ENCODE measurements at places on chromosomes 6 and 20.

GRCh38 chr6:134394905-134395304, 77.0 kb upstream of the SGK1 start:
- DNase-seq, result no peak

GRCh38 chr6:132235596-132236280, 165.5 kb downstream of the MOXD1 start:
- no peak for DNase-seq

DNA sequence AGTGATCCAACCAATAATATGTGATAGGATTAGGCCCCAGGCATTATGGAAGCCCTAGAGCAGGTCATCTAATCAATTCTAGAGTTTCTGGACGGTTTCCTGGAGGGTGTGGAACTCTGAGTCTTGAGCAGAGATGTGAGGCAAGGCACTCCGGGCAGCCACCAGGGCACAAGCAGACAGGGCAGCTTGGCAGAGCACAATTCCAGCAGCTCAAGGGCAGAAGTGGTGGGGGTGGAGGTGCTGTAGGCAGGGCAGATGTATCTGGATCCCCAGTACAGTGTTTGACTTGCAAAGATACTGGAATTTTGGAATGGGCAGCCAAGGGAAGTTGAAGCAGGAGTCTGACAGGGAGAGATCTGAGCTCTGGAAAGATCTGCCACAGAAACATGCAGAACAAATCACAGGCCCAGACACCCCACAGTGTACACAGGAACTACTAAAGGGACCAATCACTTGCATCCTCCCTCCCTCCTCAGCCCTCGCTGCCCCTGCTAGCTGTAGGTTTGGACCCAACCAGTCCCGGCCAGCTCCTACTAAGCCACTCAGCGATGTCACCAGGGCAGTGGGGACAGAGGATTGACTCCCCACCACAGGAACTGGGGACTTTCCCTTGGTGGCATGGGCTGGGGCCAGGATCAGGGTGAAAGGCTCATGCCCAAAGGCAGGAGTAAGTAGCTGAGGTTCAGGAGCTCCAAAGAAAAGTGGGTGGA, 47.0 kb downstream of the TFEB start:
- no peak for DNase-seq

DNA sequence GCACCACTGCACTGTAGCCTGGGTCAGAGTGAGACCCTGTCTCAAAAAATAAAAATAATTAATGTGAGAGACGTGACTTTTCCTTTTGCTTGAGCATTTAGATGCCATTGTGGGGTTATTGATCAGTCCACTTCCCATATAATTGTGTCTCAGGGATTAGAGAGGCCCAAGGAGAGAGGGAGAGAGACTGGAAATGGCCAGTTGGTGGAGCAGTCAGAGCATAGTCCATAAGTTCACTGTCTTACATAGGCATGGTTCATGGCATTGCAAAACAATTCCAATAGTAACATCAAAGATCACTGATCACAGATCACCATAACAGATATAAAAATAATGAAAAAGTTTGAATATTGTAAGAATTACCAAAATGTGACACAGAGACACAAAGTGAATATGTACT, 15.2 kb upstream of the SDHAF4 start:
- no peak for DNase-seq

GRCh38 chr6:157514659-157515496, 133.9 kb downstream of the ZDHHC14 start:
- no peak for DNase-seq

DNA sequence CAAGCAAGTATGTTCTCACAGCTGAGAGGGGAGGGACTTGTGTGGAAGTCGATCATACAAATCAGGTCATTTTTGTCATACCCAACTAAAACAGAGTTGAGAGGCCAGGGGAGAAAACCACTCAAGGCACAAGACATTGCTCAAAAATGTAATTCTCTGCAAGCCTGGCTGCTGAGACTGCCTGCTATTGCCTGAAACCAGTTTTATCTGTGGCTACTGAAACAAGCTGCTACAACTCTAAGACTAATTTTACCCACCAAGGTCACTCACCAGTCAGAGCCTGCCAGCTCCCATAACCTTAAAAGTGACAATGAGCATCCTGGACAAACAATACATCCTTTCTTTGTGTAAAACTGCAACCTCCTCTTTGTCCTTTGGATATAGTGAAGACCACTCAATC, 54.1 kb upstream of the CST7 start:
- DNase-seq, result no peak

DNA sequence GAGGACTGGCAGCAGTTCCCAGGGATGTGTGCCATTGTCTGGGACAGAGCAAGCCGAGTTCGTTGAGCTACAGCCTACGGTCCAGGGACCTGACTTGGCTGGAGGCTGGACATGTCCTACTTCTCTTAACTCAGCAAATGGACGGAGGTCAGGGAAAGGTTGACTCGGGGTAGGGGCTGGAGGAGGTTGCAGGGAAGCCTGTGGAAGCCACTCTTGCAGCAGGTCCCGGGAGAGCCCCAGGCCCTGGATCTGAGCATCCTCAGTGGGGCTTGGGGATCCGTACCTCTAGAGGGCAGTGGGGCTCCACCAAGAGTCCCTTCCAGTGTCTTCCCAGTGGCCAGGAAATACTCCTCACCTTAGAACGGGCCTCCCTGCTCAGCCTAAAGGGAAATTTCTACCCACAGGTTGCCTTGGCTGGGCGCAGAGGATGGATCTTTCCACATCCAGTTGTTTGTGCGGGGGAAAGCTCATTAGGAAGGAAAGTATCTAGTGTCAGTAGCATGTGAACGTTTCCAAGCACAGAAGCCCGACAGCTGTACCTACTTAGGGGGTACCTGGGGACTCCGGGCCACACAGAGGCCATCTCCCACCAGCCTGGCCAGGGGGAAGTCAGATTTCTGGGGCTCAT, 170.2 kb downstream of the NFATC2 start:
- DNase-seq, result peak; percentile 42

GRCh38 chr6:119148098-119148824, 69.8 kb upstream of the FAM184A start:
- DNase-seq, result no peak

GRCh38 chr6:12115492-12115891, 103.4 kb downstream of the HIVEP1 start:
- DNase-seq, result no peak

GRCh38 chr20:38034961-38035360, 1.4 kb downstream of the RPRD1B start:
- DNase-seq, result no peak

- DNase-seq, result no peak
These were observed 102.6 kb downstream of the FLRT3 start for GRCh38 chr20:14234666-14235295.

GRCh38 chr20:33353013-33353402, 48.3 kb downstream of the CDK5RAP1 start:
- no peak for DNase-seq

DNA sequence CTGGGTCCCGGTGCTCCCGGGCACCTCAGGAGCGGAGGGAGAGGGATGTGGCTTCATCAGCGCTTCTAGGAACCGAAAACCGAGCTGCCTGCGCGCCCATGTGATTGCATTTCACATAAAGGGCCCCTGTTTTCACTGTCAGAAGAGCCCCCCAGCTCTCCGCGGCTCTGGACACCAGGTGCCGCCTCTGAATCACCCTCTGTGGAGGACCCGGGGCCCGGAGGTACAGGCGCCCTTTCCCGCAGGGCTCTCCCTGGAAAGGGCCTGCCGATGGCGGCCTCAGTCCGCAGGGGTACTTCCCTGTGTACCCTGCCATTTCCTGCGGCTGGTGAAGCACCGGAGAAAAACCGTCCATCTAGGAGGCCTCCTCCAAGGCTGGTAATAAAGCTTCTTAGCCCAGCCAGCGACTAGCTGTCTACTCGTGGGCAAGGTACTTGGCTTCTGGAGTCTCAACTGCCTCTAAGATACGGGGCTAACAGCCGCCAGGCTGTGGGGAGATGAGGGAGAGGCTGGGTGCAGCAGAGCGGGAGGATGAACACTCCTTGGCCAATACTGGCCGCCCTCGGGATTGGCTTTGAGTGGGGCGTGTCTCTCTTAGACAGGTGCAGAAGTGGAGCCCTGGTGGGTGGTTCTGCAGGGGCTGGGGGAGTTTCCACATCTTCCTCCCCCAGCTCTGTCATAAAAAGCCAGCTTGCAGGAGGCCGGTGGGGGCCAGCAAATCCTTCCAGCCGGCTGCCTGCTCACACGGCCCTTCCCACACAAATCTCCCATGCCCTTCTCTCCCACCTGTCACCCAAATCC, 1.6 kb downstream of the PPP1R16B start:
- peak; percentile 34 for DNase-seq

GRCh38 chr6:111603040-111603439, 2.6 kb downstream of the TRAF3IP2 start:
- DNase-seq, result no peak

GRCh38 chr20:3165473-3166337, 6.0 kb upstream of the FASTKD5 start:
- DNase-seq, result no peak

DNA sequence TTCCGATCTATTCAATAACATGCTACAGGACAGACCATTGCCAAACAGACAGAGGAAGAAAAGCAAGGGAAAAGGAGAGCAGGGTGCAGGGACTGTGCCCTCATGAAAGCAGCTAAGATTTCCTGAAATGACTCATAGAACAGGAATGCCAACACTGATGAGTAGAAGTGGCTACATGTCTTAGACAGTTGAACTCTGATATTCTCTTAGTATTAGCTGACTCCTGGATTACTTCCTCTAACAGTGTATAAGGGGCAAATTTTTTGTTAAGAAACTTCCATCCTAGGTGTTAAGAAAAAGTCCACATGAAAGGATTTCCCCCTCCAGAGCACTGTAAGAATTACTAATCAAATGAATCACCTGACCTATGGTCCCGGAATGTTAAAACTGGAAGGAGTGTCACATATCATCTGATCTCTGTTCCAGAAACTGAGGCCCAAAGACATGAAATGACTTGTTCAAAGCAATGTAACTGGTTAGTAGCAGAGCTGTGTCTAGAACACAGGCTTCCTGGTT, 224.9 kb downstream of the IBTK start:
- DNase-seq, result no peak

- DNase-seq, result no peak
These were observed 508 bp downstream of the NOP56 start for GRCh38 chr20:2652724-2653555.

DNA sequence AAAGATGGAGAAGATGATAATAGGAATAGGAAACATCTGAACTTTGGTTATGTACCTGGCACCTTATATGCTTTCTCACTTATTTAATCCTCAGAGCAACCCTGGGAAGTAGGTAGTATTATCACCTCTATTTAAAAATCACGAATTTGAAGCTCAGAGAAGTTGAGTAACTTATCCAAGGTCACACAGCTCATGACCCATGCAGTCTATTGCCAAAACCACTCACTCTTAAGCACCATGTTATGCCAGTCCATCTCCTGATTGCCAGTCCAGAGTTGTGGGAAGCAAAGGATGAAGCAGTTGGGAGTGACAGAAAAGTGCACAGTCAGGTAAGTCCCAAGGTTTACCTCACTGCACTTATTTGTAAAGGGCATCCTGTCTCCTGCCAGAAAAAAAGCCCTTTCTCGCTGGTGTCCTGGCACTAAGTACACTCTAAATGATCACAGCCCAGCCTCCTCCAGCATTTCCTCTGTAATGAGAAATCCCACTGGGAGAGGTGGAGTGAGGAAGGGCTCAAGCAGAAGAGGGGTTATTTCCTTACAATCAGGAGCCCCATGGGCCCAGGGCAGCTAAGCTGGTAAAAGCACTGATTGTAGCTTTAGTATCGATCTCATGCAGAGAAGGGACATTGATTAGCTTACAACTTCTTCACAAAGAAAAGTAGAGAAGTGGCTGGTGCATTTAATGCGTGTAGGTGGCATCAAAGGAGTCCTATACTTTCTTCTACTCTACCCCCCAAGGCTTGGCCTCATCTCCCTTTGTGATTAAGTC, 21.3 kb upstream of the SCGN start:
- DNase-seq, result no peak

DNA sequence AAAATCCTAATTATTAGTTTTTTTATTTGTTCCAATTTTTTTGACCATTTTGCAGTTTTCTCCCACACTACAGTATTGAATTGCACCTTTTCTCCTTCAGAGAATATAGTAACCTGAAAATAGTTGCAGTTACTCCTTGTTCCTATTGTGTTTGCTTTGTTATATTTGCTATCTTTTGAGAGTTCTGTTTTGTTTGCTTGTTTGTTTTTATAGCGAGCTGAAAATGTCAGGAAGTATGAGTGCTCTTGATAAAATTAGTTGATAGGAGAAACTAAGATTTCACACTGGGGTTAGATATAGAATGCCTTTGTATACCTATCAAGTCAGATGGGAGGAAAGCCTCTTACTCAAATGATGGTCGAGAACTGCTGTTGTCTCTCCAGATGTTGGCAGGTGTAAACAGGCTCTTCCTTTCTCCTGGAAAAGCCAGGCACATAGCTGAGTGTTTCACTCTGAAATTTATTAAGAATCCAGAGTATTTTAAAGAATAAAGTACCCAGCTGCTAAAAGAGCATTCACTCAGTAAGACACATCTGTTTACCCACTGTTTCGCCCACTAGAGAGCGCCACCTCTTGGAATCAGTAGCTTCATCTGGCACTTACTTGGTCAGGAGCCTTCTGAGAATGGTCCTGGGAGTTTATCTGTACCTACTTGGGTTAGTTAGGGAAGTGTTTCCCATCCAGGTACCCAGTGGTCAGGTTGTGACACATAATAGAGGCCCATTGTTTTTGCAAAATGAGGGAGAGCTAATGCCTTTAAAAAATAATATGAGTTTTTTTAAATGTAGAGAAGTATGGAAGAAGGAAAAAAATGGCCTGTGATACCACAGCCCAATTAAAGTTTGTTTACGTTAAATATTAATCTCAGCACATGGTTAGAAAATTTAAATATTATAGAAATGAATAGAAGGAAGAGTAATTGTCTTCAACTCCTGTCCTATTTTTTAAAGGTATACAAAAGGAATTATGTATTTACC, 11.2 kb downstream of the NT5DC1 start:
- DNase-seq, result no peak

DNA sequence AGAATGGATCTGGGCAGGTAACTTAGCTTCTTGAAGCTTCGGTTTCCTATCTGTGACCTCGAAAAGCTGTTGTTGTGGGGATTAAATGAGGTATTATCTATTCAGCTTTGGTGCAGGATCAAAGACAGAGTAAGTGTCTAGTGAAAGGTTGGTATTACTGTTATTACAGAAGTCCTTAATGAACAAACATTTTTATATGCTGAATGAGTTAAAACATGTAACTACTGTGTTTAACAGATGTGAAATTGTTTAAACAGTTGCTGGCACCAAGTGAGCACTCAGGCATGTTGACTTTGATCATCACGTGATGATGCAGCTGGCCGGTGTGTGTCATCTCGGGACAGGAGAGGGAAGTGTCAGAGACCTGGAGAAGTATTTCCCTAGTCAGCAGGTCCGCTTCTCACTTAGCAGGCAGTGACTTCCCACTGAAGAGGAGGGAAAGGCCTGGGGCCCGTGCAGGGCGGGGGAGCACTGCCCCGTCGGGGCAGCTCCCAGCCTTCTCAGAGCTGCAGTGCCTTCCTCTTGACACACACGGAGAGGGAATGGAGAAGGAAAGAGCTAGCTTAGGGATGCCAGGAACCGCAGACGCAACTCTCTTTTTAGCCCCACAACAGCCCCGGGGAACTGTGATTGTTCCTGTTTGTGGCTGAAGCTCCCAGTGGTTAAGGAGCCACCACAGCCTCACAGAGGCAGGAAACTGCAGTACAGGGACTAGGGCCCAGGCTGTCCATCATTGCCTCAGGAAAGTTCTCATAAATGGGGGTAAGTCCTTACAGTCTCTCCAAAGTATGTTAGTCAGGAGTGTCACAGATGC, 18.0 kb downstream of the TUBB2A start:
- no peak for DNase-seq
